ENCODE measurements at places on chromosomes 4 and X.

DNA sequence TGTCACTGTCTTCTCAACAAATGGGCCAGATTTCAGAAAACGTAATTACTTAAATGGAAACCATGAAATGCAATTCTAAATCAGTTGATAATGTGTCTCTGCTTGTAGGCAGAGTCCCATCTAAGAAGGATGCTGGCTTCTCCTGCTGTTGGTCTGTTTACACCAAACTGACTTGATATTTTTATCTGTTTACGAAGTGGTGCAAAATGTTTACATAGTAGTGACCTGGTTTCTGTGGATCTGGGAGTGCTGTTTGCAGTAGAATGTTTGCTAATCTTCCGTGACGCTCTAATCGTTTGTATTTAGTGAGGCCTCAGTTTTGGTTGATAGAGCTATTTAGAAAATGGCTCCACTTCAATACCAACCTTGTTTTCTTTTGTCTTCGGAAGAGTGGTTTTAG, 213.5 kb downstream of the VEGFC start:
- no peak for DNase-seq

- DNase-seq, result no peak
Measured at GRCh38 chr4:153266988-153267387, 62.7 kb downstream of the TRIM2 start.

GRCh38 chr4:176443117-176443516, 123.4 kb downstream of the SPCS3 start:
- no peak for DNase-seq

GRCh38 chr4:184315675-184316359, 98.1 kb upstream of the ENPP6 start:
- no peak for DNase-seq

- DNase-seq, result peak; percentile 48
Measured at GRCh38 chrX:153686711-153687110, 1.0 kb upstream of the SLC6A8 start.

- no peak for DNase-seq
Measured at GRCh38 chr4:106628586-106629267, 260.1 kb upstream of the GIMD1 start.

DNA sequence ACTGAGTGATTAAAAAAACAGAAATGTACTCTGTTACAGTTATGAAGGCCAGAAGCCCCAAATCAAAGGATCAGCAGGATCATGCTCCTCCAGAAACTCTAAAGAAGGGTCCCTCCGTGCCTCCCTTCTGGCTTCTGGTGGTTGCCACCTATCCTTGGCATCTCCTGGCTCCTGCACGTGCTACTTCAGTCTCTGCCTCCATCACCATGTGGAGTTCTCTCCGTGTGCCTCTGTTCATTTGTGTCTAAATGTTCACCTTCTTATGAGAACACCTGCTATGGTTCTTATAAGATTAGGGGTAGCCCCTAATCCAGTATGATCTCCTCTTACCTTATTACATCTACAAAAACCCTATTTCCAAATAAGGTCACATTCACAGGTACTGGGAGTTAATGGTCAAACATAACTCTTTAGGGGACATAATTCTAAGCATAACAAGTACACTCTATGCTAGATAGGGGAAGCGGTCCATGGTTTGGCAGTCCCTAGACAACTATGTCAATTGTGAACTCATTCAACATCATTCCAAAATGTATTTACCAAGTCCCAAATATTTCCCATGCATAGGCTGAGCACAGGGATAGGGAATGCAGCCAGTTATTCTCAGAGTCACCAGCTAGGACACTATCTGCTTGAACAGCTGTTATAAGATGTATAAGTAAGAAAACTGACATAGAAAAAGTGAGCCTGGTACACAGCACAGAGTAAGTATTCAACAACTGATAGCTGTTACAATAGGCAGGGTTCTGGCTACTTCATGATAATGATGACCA, 295.5 kb upstream of the BOD1L1 start:
- DNase-seq, result no peak

GRCh38 chr4:186020106-186020792, 48.7 kb upstream of the TLR3 start:
- no peak for DNase-seq

- peak; percentile 95 for DNase-seq
Measured at GRCh38 chr4:38752941-38753806, 29.6 kb downstream of the TLR10 start.

GRCh38 chrX:102985192-102985591, 48.1 kb downstream of the RAB40AL start:
- DNase-seq, result no peak

GRCh38 chrX:78109458-78109857, 5.4 kb downstream of the PGK1 start:
- no peak for DNase-seq

DNA sequence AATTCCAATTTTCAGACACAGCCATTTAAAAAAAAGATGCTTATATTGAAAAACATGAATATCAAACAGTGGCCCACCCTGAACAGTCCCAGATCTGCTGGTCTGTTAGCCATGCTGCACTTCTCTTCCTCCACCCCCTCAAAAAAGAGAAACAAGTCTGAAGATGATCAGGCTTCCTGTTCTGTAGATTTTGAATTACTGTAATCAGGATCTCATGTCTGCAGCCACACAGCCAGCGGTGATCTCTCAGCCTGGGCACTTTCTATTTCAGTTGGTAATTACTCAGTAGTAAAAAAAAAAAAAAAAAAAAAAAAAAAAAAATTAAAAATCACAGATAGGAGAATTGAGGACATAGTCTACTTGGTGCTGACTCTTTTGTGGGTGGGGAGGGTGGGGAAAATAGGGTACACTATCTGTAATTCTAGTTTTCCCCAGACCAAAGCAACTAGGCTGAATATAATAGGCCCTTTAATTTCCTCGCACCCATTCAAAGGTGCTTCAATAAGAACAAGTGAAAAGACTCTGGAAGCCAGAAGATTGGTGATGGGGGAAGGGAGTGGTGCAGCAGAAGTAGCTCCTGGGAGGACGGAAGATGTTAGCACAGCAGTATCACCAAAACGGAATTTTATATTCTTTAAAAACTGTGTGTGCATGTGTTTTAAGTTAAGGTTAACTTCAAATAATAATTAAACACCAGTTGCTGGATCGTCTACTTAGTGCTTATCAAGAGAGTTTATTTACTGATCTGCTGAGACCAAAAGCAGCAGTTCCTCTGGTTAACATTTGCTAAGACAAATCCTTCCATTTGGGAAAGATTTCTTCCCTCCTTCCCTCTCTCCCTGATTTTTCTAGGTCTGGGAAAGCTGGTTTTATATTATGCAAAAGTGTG, 47.0 kb downstream of the SPRY1 start:
- DNase-seq, result no peak

DNA sequence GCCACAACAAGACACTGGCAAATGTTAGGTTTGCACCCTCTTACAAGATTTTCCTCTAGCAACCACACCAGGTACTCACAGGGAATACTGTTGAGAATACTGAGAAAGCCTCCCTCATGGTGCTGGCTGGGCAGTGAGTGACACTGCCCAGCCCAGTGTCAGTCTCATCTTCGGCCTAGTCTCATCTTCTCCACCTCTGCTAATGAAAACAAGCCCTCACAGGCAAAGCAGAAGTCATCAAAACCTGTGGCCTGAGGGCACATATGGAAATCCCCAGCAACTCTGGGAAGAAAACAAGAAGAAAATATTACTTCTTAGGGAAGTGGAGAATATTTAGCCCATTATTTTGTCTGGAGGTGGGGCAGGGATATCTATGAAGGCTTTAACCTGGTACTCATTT, 7.9 kb upstream of the ADAM29 start:
- DNase-seq, result no peak

DNA sequence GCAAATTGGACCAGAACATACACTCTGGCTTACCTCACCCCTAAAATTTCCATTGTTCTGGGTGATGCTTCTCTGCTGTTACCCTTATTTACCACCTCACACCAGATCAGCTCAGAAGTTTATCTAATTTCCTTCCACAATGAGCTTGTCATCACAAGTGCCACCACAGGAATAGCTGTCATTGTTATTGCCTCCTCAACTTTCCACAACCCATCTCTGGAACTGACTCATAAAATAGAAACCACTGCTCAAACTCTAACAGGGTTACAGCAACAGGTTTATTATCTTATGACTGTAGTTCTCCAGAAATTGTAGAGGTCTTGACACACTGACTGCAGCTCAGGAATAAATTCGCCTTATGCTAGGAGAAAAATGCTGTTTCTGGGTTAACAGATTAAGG, 52.7 kb downstream of the ZNF718 start:
- no peak for DNase-seq

DNA sequence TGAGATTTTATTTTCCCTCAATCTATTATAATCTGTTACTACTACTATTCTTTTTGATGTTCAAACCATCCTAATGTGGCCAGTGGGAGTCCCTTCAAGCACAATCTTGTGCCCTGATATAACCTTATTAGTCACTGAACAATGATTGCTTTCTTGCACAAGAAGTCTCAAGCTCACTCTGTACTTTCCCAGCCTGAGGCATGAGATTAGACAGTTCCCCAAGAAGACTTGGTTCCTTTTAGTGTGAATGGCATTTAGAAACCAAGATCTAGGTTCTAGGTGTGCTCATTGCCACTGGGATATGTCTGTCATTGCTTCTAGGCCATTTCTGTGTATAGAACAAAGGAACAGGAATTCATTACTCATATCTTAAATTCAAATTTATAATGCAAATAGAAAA, 28.0 kb upstream of the RBM41 start:
- DNase-seq, result no peak

- no peak for DNase-seq
Measured at GRCh38 chr4:6180841-6181631, 19.3 kb downstream of the JAKMIP1 start.

DNA sequence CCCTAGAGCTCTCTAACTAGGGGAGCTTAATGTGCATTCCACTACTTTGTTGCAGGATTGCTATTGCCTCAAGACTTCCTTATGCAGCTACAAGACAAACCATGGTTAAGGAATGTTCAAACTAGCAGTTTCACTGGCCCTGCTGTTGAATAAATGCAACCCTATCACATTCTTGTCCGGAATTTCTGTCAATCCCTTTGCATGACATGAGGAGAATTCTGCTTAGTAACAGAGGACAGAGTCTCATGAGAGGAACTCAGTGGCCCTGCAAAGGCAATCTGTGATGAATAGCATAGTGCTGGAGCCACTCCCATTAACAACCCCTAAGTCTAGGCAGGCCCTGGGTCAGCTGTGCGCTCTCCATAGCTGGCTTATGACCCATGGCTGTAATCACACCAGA, 30.7 kb upstream of the SGMS2 start:
- no peak for DNase-seq

All from eye (tissue), 1 donor.